ENCODE measurements at places on chromosomes 12 and 14.

GRCh38 chr12:7868391-7868790 lies 4.3 kb downstream of the SLC2A14 start:
- DNase-seq = no peak

DNA sequence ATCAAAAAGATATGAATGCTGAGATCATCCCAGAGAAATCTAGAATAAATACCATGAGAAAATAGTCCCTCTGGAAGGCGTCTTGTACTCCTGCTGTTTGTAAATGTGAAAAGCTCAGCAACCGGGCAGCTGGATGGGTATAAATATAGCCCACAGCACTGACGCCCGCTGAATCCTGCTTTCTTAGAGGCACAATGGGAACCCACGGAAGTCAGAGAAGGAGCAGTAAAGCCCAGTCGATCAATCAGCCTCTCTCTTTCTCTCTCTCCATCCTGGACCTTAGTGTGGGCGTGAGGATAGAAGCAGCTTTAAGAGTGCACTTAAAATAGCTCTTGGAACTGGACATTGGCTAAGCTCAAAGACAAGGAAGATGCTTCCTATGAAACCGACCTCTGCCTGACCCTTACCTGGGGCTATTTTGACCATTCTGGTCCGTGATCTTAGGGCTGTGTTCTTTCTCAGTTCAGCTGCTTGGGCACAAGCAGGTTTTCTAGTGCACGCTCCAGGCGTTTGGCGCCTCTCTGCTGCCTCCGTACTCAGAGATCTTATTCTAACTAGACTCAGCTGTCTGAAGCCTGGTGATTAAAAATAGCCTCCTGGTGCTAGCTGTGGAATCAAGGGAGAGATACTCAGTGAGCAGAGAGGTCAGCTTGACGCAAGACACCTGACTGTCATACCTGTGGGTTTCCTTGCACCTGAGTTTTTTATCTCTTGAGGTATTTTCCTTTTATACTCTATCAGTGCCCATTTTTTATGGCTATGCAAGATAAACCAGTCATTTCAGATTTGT lies 144.6 kb downstream of the ETV6 start:
- no peak for DNase-seq

GRCh38 chr14:41280745-41281144 lies 325.9 kb upstream of the LRFN5 start:
- DNase-seq = no peak

GRCh38 chr14:20434701-20435581 lies 1.0 kb downstream of the KLHL33 start:
- no peak for DNase-seq

DNA sequence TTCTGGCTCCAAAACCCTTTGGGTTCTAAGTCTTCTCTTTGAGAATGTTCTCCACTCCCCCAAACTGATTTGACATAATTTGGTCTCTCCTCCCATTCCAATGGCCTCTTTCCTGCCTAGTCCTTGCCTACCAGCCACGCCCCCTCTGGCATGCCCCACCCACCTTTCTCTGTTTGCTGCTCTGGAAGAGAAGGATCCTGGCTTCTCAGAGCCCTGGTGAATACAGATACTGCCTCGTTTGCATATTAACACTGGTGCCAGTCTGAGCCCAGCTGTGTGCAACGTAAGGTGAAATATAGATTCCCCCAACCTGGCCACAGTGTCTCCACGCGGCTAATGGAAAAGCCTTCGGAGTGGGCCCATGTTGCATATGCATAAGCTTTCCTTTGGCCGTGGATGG lies 79.7 kb downstream of the PAPOLA start:
- no peak for DNase-seq

All from hematopoietic multipotent progenitor cell (in vitro differentiated cells).